ENCODE measurements at places on chromosomes 3 and 15. TPM values are rescaled to one million over a fixed set of nuclear protein-coding genes. Genes with fewer than 3 reads are reported as not detected.

Gene PIF1
- 66.1 TPM for total RNA-seq

GRCh38 chr15:92693691-92694331, 38.2 kb upstream of the FAM174B start:
- no peak for DNase-seq
- no peak overlapping the region for H3K4me3 ChIP-seq
- no peaks in the 10 kb centered on the region for H3K36me3 ChIP-seq
- H3K4me1 ChIP-seq, result no peaks in the 10 kb centered on the region

GRCh38 chr3:120119846-120120510, 25.7 kb upstream of the GSK3B start:
- peaks cover 6% of the 10 kb centered on the region for H3K27me3 ChIP-seq
- no peak for DNase-seq
- no peaks in the 10 kb centered on the region for H3K4me1 ChIP-seq
- H3K27ac ChIP-seq, result no peak overlapping the region

DNA sequence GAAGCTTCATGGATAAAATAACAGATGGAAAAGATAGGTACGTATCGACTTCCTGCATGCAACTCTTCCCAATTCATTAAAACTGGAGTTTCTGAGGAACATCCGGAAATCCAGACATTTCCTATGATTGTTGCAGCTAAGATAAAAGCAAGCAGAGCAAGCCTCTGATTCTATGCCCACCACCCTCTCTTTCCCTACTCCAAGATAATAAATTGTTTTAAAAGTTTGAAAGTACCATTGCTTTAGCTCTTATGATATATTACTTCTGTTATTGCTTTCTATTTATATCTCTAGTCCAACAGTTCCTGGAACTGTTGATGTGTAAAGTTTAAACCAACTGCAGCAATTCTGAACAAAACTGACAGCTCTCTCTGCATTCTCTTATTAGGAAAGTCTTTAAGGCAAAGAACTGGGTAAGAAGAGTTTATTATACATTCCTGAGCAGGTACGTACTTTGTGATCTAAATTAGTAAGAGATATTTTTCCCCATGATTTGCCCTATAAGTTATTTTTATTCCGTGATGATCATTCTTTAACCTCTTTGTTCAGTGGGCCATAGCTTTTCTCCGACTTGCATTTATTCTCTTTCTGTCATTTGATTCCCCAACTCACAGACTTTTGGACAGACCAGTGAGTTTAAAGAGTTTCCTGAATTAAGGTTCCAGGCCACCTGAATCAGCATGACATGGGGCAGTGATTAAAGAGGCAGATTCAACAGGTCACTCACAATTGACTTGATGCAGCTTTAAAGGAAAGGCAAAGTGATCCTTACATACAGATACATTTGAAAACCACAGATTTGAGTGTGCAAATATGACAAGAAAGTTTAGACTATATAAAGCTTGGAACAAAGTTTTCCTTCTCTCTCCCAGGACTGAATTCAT, 94.2 kb upstream of the THRB start:
- no peaks in the 10 kb centered on the region for H3K4me1 ChIP-seq
- no peaks in the 10 kb centered on the region for H3K36me3 ChIP-seq

DNA sequence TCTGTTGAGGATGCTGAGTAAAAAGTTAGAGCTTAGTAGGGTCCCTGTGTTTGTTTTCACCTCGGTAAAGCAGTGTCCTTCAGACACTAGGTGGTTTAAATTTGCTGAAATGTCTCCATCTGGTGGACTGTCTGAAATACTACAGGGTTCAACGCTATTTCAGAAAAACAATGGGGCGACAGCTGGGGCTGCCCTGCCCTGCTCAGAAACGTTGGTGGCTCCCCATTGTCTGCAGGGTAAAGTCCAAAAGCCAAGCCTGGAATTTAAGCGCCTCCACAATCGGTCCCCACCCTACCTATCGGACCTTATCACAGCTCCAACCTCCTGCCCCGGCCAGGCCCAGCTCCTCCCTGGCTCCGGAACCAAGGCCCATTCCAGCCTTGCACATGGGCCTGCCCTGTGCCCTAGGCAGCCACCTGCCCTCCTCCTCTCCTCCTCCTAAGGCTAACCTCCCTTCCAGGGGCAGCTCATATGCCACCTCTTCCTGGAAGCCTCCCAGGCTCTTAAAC, 4.3 kb upstream of the TSEN2 start:
- DNase-seq, result peak; percentile 42
- no peak overlapping the region for H3K4me3 ChIP-seq
- H3K36me3 ChIP-seq, result no peaks in the 10 kb centered on the region
- peaks cover 30% of the 10 kb centered on the region for H3K4me1 ChIP-seq
- H3K27me3 ChIP-seq, result no peaks in the 10 kb centered on the region

Gene OR5H14
- not detected for total RNA-seq
